ENCODE measurements at places on chromosomes 2 and 18. TPM values are rescaled to one million over a fixed set of nuclear protein-coding genes. Genes with fewer than 3 reads are reported as not detected.
A peak's percentile ranks its signal among the peaks of the same experiment; 100 is the strongest.

GLI2 gene
- 0.27 TPM for total RNA-seq

NEB gene
- 6,938 TPM for total RNA-seq

- H3K27ac ChIP-seq = no peak overlapping the region
- no peak overlapping the region for H3K4me3 ChIP-seq
- DNase-seq = no peak
- H3K4me1 ChIP-seq = peaks cover 33% of the 10 kb centered on the region
These were observed 156.6 kb upstream of the NOSTRIN start for GRCh38 chr2:168645696-168646338.

GRCh38 chr2:62338111-62338510, 142.2 kb downstream of the B3GNT2 start:
- no peaks in the 10 kb centered on the region for H3K27me3 ChIP-seq
- no peak overlapping the region for H3K4me3 ChIP-seq
- H3K27ac ChIP-seq = no peak overlapping the region
- DNase-seq = no peak
- H3K4me1 ChIP-seq = no peaks in the 10 kb centered on the region

SGO2 gene
- total RNA-seq = 0.69 TPM

FOXD4L1 gene
- not detected for total RNA-seq

GRCh38 chr18:33022370-33022769, 249.5 kb upstream of the KLHL14 start:
- DNase-seq = no peak
- H3K36me3 ChIP-seq = no peaks in the 10 kb centered on the region
- H3K4me3 ChIP-seq = no peak overlapping the region
- no peaks in the 10 kb centered on the region for H3K4me1 ChIP-seq
- H3K27ac ChIP-seq = no peak overlapping the region

- H3K36me3 ChIP-seq = no peaks in the 10 kb centered on the region
- peak overlapping the region; percentile 30 for H3K27ac ChIP-seq
These were observed 37.0 kb downstream of the ROCK1 start for GRCh38 chr18:21074336-21075323.

IMP4 gene
- 159 TPM for total RNA-seq

LYPD6B gene
- total RNA-seq = not detected

SERPINB7 gene
- total RNA-seq = not detected

GRCh38 chr2:229162015-229162414, 109.1 kb downstream of the PID1 start:
- no peak for DNase-seq
- H3K27me3 ChIP-seq = no peaks in the 10 kb centered on the region
- H3K4me3 ChIP-seq = no peak overlapping the region
- H3K27ac ChIP-seq = peak overlapping the region; percentile 50
- peaks cover 14% of the 10 kb centered on the region for H3K4me1 ChIP-seq

- no peaks in the 10 kb centered on the region for H3K36me3 ChIP-seq
- no peak overlapping the region for H3K4me3 ChIP-seq
- no peaks in the 10 kb centered on the region for H3K4me1 ChIP-seq
- no peak overlapping the region for H3K27ac ChIP-seq
- no peak for DNase-seq
These were observed 407.1 kb downstream of the SLC4A3 start for GRCh38 chr2:220034426-220035130.

DNA sequence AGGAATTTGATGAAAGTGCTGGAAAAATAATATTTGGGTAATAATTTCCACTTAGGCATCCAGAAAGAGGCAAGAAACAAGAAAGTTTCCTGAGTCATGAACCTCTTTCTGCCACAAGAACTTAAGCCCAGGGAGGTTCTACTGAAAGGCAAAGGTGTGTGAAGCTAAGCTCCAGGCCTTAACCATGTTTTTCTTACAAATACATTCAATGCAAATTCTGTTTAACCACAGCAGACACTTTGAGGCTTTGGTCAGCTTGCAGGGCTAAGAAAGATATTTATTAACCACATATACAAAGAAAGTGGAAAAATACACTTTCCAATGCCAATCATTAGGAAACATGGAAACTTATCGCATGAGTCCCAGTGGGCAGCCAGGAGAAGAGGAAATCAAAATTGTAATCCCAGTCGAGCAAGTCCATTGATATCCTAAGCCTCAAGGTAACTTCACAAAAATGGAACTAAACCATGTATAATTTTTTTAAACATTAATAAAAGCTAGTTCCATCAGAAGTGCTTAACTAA, 68.3 kb downstream of the PIEZO2 start:
- H3K36me3 ChIP-seq = no peaks in the 10 kb centered on the region
- H3K27ac ChIP-seq = no peak overlapping the region
- H3K4me1 ChIP-seq = no peaks in the 10 kb centered on the region
- H3K4me3 ChIP-seq = no peak overlapping the region

DNA sequence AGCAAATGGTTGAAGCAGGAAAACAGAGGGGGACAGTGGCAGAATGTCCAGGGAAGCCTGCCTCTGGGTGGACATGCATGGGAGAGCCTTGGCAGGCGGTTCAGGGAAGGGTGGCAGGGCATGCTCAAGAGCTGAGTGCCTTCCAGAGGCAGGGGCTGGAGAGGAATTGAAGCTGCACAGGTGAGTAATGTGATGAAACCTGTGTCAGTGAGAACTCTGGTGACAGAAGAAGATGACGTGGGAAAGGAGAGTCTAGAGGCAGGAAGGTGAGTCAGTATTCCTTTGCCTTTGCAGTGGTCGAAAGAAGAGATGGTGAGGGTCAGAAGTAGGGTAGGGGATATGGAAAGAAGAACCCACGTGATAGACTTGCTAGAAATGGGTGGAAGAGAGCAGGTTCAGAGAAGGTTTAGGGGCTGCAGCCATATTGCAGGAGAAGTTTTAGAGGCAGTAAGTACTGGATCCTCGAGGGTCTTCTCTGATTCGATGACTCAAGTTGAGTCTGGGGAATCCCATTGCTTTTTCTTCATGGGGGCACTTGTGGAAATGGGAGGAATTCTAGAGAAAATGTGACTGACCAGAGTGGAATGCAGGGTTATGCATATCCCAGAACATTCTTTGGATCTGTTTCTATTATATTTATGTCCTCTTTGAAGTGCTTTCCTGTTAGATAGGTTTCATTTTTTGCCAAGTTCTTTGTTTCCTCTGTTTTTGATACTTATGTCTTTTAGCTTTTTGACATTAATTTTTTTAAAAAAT, 37.4 kb downstream of the TMEM87B start:
- H3K27ac ChIP-seq = no peak overlapping the region
- H3K4me3 ChIP-seq = no peak overlapping the region
- H3K36me3 ChIP-seq = peaks cover 13% of the 10 kb centered on the region
- no peaks in the 10 kb centered on the region for H3K27me3 ChIP-seq
- DNase-seq = no peak
- no peaks in the 10 kb centered on the region for H3K4me1 ChIP-seq

DNA sequence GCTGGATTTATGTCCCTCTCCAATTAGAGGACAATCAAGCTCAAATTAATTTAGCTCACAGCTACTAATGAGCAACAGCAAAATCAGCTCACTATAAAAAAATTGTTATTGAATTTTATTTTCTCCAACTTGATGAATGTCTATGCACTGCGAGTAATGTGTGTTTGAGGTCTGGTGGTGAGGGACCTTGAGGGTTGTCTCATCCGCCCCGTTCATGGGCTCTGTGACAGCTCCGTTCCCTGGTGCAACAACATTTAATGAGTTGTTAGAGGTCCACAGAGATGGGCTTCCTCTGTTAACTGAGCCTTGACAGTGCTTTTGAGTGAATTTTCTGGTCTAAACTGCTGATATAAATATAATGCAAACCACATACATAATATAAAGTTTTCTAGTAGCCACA, 101.7 kb downstream of the GPR39 start:
- no peak for DNase-seq
- H3K36me3 ChIP-seq = no peaks in the 10 kb centered on the region
- H3K27ac ChIP-seq = no peak overlapping the region
- no peak overlapping the region for H3K4me3 ChIP-seq
- no peaks in the 10 kb centered on the region for H3K4me1 ChIP-seq
- H3K27me3 ChIP-seq = no peaks in the 10 kb centered on the region

- no peak overlapping the region for H3K4me3 ChIP-seq
- H3K27me3 ChIP-seq = no peaks in the 10 kb centered on the region
- no peaks in the 10 kb centered on the region for H3K4me1 ChIP-seq
- H3K27ac ChIP-seq = no peak overlapping the region
These were observed 76.6 kb downstream of the ALK start for GRCh38 chr2:29844713-29845326.

DNA sequence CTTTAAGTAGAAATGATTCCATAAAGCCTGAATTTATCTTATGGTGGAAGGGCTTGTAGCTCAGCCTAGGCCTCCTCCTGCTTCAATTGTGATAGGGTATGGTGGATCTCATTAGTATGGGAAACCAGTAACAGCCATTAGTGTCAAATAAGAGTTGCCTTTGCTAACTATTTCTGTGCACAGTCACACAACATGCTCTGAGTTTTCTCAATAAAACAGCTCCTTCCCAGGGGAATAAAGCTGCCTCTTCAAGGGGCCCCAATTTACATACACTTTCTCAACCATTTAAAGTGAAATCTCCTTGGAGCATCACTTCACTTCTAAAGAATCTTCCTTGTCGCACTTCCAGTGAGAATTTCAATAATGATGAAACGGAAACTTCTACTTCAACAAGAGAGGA, 53.4 kb downstream of the KLF7 start:
- no peak overlapping the region for H3K27ac ChIP-seq
- peaks cover 10% of the 10 kb centered on the region for H3K4me1 ChIP-seq
- H3K27me3 ChIP-seq = no peaks in the 10 kb centered on the region

DNA sequence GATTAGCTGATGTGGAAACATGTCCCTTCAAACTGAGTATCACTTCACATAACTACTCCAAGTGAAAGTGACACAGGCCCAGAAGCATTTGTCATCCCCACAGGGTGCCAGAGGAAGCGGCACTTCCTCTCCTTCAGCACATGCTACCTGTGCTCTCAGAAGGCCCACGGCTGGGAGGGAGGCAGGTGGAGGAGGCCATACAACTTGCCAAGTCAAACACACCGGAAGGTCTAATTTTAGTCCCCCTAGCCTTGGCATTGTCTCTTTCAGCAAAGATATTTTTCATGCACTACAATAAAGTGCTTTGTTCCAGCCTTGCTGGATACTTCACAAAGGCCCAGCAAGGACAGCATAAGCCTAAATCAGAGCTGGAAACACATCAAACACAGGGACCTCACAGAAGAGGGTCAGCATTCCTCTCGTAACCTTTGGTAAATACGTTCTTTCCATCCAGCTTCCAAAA, 38.0 kb downstream of the VSNL1 start:
- no peak overlapping the region for H3K27ac ChIP-seq
- H3K36me3 ChIP-seq = no peaks in the 10 kb centered on the region
- no peaks in the 10 kb centered on the region for H3K4me1 ChIP-seq
- H3K27me3 ChIP-seq = no peaks in the 10 kb centered on the region
- no peak for DNase-seq
- no peak overlapping the region for H3K4me3 ChIP-seq

NAT8 gene
- not detected for total RNA-seq

- no peaks in the 10 kb centered on the region for H3K4me1 ChIP-seq
- no peaks in the 10 kb centered on the region for H3K27me3 ChIP-seq
- no peak for DNase-seq
- H3K4me3 ChIP-seq = no peak overlapping the region
- H3K27ac ChIP-seq = no peak overlapping the region
These were observed 357.4 kb upstream of the ACVR2A start for GRCh38 chr2:147487286-147487977.

SETBP1 gene
- 20.0 TPM for total RNA-seq

DNA sequence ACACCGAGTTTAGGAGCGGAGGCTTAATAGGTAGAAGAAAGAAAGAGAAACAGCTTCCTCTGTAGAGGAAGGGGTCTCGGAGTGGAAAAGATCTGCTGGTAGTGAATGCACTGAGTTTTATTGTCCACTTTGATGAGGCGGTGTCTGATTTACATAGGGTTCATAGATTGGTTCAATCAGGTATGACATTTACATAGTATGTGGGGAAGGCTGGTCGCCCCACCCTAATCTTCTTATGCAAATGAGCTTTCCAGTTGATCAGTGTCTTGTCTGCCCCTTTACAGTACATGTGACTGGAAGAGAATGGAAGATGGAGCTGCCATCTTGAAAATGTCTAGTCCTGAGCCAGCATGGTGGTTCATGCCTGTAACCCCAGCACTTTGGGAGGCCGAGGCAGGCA, 19.9 kb upstream of the CNOT11 start:
- no peak overlapping the region for H3K27ac ChIP-seq
- no peaks in the 10 kb centered on the region for H3K27me3 ChIP-seq
- no peak for DNase-seq
- H3K4me1 ChIP-seq = no peaks in the 10 kb centered on the region
- H3K36me3 ChIP-seq = no peaks in the 10 kb centered on the region
- no peak overlapping the region for H3K4me3 ChIP-seq

DNA sequence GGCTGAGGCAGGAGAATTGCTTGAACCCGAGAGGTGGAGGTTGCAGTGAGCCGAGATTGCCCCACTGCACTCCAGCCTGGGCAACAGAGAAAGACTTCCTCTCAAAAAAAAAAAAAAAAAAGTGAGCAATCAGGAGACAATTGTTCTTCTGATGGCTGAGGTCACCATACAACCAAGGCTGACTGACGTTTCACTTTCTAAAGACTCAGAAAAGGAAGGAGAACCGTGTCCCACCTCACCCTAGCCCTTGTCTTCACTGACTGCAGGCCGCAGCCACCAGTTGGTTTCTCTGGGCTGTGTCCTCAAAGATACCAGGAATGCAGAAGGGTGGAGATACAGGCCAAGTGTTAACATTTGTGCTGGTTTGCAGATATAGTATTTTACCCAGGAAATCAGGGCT, 7.7 kb upstream of the SLC35F6 start:
- no peak for DNase-seq
- peaks cover 13% of the 10 kb centered on the region for H3K4me1 ChIP-seq
- H3K4me3 ChIP-seq = no peak overlapping the region
- no peaks in the 10 kb centered on the region for H3K36me3 ChIP-seq
- no peak overlapping the region for H3K27ac ChIP-seq

GALNT3 gene
- 1.7 TPM for total RNA-seq

DNA sequence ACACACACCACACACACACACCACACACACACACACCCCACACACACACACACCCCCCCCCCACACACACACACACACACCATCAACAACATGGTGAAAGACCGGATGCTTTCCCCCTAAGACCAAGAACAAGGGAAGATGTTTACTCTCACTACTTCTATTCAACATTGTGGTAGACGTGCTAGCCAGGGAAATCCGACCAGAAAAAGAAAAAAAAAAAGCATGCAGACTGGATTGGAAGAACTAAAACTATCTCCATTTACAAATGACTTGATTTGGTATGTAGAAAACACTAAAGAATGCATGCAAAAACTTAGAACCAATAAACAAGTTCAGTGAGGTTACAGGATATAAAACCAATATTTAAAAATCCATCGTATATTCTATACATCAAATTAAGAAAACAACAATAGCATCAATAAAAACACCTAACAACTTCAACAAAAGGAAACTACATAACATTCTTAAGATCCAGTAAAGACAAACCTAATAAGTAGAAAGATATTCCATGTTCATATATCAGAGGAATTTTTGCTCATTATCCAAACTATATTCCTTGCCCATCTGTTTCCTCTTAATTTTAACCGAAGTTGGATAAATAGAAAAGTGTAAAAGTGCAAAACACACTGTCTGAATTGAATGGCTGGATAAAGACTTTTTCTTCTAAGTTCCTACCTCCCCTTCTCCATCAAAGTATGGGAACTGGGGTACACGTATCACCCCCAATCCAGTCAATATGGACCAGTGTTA, 51.5 kb upstream of the RNU4ATAC start:
- DNase-seq = no peak
- no peaks in the 10 kb centered on the region for H3K27me3 ChIP-seq
- no peaks in the 10 kb centered on the region for H3K36me3 ChIP-seq
- peak overlapping the region; percentile 58 for H3K27ac ChIP-seq

All from gastrocnemius medialis (tissue), 4 donors.